Activated naive CD8-positive, alpha-beta T cell treated with anti-CD3 and anti-CD28 coated beads for 36 hours (primary cell): ENCODE measurements at places on chromosomes 12 and 14.

GRCh38 chr14:25108959-25109358 is 59.0 kb upstream of the STXBP6 start:
- DNase-seq: no peak

DNA sequence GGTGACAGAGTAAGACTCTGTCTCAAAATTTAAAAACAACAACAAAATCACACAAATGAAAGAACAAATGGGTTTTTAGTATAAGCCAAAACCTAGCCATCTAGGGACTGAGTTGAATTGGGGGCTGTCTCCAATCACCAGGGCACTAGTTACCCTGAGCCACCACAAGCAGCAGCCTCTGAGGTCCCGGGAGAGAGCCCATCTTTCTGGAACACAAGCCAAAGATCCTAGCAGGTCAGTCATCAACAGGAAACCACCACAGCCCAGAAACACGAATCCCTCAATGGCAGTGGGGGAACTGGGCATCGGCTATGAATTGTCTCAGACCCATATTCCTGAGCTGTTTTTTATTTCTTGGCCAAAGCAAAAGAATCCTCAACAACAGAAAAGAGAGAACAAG is 75.3 kb downstream of the KDM2B start:
- no peak for DNase-seq

DNA sequence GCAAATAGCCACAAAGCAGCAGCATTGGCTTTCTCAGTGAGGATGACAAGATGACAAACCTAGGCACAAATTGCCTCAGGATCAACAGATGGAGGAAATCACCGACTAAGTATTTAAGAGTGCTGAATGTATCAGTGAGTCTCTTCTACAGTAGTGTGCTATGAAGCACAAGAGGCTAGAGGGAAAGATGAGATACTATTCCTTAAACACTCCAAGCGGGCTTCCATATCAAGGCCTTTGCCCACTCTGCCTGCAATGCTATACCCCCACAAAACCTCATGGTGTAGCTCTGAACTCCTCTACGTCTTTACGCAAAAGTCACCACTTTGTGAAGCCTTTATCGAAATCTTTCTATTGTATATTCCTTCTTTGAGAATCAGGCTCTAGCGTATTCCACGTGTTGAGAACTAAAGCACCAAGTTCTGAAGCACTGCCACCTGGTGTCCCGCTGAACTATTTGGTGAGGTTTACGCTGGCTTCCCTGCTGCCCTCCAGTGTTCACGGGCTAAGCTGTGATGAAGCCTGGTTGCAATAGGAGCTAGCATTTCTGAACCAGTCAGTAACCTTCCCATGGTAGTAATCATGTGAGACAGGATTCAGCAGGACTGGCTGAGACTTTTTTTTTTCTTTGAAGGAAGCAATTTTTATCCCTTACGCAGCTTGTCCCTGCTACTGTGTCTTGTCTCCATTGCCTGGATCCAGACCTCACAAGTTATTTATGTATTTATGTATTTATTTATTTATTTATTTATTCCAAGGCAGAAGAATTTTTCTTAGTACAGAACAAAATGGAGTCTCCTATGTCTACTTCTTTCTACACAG is 426.5 kb upstream of the OR4E1 start:
- peak; percentile 48 for DNase-seq

GRCh38 chr12:88339966-88340365 is 197.9 kb downstream of the TMTC3 start:
- no peak for DNase-seq

- no peak for DNase-seq
Measured at GRCh38 chr12:46207644-46208043, 61.2 kb downstream of the SLC38A1 start.

GRCh38 chr14:65153101-65153500 is 50.8 kb upstream of the MAX start:
- no peak for DNase-seq

- DNase-seq: no peak
Measured at GRCh38 chr14:79442786-79443185, 768.5 kb downstream of the DIO2 start.

GRCh38 chr14:96088911-96089310 is 49.7 kb downstream of the C14orf132 start:
- no peak for DNase-seq

DNA sequence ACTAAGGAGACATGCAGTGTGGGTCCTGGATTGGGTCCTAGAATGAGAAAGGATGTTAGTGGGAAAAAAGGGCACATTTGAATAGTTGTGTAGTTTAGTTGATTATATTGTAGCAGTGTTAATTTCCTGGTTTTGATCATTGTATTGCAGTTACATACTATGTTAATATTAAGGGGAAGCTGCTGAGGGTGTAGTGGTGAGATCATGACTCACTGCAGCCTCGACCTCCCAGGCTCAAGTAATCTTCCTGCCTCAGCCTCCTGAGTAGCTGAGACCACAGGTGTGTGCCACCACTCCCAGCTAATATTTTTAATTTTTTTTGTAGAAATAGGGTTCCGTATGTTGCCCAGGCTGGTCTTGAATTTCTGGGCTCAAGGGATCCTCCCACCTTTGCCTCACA is 21.7 kb downstream of the BORCS5 start:
- no peak for DNase-seq

- no peak for DNase-seq
Measured at GRCh38 chr14:57413849-57414248, 23.5 kb downstream of the NAA30 start.

DNA sequence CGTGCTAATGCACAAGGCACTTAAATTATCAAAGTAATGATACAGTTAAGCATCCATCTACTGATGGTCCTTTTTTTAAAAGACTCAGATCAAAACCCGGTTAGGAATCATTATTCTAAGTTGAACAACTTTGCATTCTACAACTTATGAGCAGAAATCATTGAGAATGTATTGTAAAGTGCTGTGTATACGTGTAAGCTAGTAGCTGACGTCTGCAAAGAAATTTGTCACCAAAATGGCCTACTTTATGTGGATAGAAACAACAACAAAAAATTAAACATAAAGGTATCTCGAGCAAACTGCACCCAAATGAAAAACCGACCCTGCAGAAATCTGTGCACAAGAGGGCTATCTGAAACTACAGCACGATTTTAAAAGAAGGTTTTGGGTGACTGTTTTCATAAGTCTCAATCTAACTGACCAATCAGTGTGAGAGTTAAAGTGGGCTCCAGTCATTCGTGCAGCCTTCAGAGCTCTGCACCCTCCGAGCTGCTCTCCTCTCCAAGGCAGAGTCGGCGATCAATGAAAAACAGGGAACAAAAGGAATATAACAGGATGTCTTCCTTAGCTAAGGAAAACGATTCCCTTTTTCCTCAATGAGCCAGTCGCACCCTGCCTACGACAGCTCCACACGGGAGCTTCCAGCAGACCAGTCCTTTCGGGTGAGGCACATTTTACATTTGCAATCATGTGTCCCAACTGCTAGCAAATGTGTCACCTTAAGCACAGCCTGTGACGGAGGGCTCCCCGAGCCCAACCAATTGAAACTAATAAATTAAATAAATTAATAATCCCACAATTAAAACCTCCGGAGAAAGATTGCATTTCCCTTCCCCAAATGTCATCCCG is 200.7 kb upstream of the FOXN3 start:
- peak; percentile 32 for DNase-seq
